ENCODE measurements at places on chromosomes 3 and 15.

- peak; percentile 72 for DNase-seq
Measured at GRCh38 chr3:98732286-98733052, 30.7 kb upstream of the ST3GAL6 start.

DNA sequence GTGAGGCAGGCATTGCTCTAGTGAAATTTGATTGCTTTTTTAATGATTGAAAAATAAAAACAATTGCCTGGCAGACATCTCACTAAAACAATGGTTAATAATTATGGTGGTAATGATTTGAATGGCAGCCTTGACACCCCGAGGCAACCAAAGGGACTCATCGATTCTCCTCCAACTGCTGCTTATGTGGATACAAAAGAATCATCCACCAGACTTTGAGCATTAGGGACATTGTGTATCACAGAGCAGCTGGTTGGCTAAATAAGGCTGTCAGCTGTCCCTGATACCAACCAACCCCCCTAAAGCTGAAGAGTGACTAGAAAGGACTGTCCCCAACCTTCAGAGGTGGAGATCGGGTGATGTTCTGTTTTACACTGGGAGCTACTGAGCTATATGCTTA is 1.7 kb upstream of the CD47 start:
- no peak for DNase-seq

DNA sequence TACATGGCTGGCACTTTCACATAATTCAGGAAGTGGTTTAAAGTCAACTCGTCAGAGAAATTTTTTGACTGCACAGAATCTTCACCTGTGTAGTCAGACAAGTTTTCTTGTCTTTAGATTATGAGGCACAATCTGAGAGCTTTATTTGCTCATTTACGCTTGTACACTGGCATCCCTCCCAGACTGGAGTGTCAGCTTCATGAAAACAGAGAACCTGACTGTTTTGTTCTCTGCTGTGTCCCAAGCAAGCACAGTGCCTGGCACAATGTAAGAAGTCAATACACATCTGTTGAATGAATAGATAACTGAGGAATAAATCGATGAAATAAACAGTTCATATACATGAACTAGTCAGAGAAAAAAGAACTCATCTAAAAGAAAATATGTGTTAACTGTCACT is 846.1 kb upstream of the CFAP20DC start:
- DNase-seq = no peak

- no peak for DNase-seq
Measured at GRCh38 chr3:106792716-106793115, 584.5 kb upstream of the CCDC54 start.

- DNase-seq = no peak
Measured at GRCh38 chr15:95134431-95135110, 903.2 kb downstream of the MCTP2 start.

DNA sequence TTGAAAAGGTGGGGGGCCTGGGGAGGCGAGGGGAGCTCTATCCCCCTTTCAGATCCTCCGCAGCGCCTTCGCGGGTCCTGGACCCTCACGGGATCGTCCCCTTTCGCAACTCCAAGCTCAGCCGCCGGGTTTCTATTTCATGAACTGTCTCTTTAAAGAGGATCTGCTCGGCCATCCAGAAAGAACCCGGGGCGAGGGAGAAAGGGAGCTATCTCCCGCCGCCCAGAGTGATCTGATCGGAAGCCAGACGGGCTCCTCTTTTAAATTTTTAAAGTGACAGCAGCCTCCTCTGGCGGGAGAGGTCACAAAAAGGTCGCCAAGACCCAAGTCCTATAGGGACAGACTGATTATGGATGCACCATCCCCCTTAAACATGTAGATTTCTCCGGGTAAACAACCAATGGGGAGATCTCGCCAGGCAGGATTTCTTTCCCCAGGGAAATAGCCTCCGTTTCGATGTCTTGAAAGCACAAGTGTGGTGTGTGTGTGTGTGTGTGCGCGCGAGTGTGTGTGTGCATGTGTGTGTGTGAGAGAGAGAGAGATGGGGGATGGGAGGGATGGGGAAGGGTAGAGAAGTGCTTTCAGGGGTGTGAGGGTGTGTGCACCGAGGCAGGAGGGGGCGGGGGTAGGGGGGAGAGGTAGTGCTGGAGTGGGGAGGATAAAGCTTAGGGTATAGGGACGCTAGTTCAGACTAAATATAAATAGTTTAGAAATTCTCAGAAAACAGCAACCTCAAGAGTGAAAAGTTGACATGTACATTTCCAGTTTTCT is 516.1 kb downstream of the MECOM start:
- no peak for DNase-seq

All from cerebellar cortex (tissue), 1 donor.